ENCODE measurements at places on chromosomes 2 and 18.

GRCh38 chr2:39000552-39000951 lies 110.9 kb downstream of the ARHGEF33 start:
- no peak for DNase-seq

DNA sequence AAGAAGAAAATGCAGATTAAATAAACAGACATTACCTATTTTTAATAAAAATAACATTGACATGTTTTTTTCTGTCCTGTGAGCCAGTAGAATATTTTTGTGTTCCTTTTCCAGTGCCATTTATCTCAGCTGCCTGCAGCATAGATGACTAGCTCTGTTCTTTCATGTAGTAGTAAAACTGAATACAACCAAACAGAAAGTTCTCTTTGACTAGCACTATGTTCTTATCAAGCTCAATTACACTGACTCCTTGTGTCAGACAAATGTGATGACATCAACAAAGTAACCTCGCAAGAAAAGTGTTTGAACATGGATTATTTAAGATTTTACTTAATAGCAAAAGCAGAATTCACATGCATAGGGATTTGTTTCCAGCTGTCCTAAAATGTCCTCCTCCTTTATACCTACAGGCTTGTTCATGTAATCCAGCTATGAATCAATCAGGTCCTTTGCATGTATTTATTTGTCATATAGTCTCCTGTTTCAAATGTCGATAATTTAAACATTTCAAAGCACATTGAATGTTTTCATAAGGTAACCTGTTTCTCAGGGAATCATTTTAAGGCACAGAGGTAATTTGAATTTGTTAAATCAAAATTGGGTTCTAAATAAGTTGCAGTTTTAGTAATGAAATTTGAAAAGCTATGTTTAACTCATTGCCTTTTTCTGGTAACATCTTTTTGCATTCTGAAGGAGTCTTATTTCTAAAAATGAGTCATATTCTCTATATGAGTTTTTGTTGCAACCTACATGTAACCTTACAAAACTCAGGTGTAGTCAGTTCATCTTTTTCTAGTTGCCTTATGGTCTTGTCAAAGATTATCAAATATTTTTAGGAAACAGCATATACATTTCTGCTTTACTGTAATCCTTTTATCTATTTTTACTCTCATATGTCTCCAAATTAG lies 215.3 kb upstream of the GULP1 start:
- DNase-seq, result no peak

DNA sequence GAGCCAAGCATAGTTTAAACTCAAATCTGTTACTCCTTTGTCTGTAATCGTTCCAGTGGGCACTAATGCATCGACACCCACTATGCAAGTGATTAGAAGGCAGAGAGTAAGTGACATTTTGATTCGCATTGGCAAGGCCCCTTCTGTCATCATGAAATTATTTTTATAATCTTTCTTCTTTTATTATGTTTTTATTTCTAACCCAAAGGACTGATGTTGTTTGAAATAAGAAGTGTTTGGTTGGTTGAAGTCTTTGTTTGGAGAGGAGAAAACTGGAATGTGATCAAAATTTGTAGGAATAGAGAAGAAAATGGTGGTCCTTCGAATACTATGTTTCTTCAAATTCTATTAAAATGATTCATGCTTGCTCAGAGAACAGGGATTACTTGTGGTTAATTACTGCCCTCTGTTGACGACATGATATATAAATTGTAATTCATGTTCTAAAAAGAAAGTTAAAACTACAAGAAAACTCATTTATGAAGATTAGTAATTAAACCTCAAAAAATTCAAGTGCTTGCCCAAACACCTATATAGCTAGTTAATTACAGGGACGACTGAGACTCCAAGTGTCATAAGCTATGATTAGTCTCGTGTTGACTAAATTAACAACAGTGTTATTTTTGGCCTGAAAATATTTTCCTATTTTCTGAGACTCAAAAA lies 26.4 kb upstream of the TFPI start:
- DNase-seq, result peak; percentile 74

DNA sequence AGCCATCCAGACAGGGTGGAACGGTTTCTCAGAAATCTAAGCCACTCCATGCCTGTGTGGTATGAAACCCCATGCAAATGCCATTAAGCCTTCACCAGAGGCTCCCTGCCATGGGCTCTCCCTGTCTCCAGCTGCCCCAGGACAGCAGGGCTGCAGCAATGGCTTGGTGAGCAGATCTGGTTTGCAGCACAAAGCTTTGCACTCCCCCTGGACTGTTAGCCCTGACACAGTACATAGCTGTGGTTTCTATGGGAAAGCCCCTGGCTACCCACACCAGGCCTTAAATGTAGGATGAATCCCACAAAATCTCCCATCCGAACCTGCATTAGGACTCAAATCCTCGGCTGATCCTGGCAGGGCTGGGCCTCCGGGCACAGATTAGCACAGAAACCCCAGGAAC lies 291.6 kb downstream of the TNS1 start:
- DNase-seq, result no peak

- peak; percentile 76 for DNase-seq
These were observed 86.8 kb upstream of the SP3 start for GRCh38 chr2:174051741-174052583.

GRCh38 chr2:237497838-237498186 lies 10.8 kb downstream of the MLPH start:
- no peak for DNase-seq

GRCh38 chr18:68817584-68817983 lies 19.7 kb downstream of the CCDC102B start:
- DNase-seq, result peak; percentile 31

- peak; percentile 65 for DNase-seq
These were observed 554 bp downstream of the ING5 start for GRCh38 chr2:241702155-241703031.

DNA sequence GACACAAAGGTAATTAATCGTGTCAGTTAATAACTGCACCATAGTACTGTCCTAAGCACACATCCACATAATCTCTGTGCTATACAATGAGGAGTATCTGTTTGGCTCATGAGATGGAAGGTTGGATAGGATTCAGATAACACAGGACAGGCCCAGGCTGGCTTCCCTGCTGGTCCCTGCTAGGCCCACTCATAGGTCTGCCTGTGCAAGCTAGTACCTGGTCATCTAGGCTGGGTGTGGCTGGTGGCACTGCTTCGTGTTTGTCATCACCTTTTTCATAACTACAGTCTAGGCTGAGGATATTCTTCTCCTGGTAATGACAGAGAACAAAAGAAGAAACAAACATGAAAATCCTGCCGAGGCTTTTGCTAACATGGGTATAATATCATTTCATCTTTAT lies 392.8 kb downstream of the TRIB2 start:
- peak; percentile 79 for DNase-seq

DNA sequence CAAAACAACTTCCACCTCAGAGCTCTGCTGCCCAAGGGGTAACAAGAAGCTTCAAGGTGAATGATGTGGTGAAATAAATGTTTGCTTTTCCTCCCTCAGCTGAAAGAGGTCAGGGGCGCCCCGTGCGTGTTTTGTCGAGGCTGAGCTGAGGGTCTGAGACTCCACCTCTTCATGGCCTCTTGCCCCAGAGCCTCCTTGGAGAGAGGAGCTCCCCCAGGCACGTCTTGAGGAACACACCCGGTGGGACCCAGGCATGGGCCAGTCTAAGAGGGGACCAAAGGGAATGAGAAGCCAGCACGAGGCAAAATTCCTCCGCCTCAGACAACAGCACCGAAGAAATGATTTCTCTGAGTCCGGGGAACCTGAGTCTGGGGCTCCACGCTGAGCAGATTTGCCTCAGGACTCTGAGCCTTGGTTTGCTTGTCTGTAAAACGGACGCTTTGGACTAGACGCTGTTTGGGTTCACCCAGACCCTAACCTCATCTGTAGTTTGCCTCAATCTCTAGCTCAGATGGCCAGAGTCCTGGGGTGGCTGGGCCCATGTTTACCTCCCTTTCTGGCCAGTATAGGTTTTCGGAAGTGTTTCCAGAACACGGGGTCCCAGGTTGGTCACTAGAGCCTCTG lies 56.4 kb upstream of the ODC1 start:
- DNase-seq, result no peak

- no peak for DNase-seq
These were observed 193.5 kb downstream of the MYO3B start for GRCh38 chr2:170371231-170371998.

DNA sequence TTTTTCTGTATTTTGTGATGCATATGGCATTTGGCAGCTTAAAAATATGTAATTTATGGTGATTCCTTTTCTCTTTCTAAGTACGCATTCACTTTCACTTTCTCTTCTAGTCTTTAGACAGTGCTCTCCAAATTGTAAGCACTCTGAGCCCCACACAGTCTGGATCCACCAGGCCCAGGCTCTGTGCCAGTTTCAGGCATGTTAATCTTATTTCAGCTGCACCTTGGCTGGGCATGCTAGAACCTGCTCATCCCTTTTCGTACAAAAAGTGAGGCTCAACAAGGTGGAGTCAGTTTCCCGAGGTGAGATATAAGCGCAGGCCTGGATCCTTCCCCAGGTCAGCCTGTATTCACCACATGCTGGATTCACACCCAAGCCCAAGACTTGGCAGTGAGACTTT lies 203.9 kb downstream of the MTX2 start:
- DNase-seq, result peak; percentile 95

DNA sequence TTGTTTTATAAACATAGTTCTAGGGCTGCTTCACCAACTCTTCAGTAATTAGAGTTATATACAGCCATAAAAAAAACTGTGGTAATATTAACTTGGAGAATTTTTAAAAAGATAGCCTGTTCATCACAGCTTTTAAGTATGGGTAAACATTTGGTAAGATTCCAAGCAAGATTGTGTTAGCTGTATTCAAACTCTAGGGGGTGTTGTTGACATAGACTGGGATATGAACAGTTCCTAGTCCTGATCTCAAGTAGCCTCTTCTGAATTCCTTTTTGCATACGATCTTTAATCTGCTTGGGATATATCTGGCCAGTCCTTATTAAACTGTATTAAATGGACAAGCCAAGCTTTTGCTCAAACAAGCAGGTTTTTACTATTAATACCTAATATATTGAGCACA lies 13.4 kb downstream of the NOP58 start:
- DNase-seq, result peak; percentile 59

DNA sequence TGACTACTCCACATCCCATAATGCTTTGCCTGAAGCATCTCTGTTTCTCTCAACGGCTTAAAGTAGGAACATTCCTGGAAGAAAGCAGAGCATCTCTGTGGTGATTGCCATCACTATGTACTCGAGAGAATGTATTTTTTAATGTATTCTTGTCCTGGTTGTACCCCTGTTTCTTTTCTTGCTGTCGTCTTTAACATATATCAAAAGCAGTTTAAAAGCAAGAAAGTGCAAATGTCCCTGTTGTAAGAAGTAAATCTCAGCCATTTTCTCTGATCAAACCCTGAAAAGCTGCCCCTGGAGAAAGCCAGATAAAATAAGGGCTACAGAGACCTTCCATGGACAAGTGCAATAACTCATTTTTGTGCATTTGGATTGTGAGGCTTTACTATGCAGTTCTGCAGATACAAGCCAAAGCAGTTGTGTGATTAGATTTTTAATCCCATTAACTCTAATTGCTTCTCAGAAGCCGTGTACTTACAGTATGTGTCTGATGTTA lies 70.8 kb downstream of the XIRP2 start:
- no peak for DNase-seq

GRCh38 chr2:207775473-207775872 lies 5.8 kb upstream of the FZD5 start:
- DNase-seq, result no peak
